AG08395 (cell line): ENCODE measurements at places on chromosomes 12 and 14.

GRCh38 chr14:41663473-41663850, 56.8 kb downstream of the LRFN5 start:
- no peak for DNase-seq

GRCh38 chr14:91891721-91892220, 24.4 kb upstream of the TC2N start:
- DNase-seq, result peak; percentile 45

DNA sequence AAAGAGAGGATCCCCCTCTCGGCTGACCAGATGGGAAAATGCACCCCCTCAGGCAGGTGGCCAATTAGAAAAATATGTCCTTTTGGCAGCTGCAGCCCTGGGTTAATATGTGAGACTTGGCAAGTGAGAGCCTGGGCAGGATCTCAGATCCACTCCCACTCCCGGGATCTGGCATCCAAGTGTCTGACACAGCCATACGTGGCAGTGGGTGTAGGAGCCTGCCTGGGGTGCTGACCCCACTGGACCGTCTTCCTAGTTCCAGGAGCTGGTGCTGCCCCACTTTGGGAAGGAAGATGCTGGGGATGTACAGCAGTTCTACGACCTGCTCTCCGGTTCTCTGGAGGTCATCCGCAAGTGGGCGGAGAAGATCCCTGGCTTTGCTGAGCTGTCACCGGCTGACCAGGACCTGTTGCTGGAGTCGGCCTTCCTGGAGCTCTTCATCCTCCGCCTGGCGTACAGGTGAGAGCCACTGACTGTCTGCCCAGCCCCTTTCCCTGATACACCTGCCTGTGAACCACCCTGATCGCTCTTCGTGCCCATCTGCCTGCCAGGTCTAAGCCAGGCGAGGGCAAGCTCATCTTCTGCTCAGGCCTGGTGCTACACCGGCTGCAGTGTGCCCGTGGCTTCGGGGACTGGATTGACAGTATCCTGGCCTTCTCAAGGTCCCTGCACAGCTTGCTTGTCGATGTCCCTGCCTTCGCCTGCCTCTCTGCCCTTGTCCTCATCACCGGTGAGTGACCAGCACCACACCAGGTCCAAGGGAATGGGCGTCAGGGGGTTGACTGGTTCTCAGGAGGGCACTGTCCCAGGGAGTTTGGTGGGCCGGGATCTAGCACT, 5.8 kb downstream of the NR4A1 start:
- DNase-seq, result peak; percentile 67

DNA sequence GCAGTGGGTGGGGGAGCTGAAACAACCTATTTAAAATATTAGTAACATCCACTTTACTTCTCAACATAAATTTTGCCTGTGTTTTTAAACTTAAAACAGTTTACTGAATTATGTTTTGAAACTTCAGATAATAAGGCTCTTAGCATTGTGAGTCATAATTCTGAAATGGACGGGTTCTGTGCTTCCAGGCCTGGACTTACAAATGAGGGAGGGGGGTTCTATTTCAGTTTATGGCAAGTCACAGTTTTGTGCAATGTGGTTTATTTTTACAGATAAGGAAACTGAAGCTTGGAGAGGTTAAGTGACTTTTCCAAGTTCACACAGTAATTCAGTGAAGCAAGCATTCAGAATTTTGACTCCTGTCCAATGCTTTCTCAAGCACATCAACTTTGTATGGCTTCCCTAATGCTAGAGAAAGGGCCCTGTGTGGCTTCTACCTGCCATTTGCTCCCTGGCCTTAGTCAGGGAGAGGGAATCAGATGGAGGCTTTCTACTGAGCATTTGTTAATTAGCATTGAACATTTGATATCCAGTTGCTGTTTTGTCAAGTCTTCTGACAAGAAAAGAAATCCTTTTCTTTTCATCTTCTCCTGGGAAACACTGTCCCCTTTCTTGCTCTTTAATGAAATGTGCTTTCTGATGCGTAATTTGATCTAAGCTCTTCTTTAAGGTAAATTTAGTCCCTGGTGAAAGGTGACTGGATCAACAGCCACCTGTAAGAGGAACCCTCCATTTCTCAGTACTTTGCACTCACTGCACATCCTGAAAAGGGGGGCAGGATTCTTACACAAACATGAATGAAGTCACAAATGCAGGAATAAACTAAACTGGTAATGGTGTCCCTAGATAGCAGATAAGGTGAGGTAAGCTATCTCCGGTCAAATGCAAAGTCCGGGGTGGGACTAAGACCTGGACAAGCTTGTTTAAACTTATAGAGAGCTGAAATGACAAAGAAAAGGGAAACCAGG, 2.5 kb upstream of the SALL2 start:
- DNase-seq, result no peak

DNA sequence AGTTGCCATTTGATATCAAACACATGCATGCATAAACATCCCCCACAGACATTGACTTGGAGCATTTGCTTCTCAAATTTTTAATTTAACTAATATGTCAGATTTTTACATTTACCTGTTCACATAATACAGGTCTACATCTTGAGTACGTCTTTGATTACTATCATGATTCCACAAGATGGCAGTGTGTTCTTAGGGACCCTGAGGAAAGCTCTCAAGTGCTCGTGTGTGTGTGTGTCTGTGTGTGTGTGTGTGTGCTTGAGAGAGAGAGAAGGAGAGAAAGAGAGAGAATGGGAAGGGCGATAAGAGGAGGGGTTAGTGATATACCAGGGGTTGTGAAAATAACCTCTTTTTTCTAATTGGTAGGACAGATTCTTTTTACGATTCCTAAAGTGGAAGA, 167.1 kb upstream of the OR4E1 start:
- DNase-seq, result no peak

DNA sequence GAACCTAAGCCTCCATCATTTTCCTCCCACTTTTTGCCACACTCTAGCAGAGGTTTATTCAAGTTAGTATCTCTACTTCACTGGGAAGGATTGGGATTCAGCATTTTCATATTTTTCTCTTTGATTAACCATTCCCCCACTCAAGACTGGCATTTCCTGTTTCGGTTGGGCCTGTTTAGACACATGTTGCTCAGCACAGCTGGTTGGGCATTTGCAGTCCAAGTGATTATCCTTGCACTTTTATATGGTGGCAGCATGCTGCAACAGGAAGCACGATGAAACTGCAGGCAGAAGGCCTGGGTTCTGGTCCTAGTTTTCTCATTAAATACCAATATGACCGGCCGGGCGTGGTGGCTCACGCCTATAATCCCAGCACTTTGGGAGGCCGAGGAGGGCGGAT, 182.9 kb upstream of the GRIN2B start:
- no peak for DNase-seq

GRCh38 chr12:91492648-91493047, 310.0 kb upstream of the DCN start:
- DNase-seq, result no peak
